Right ventricle myocardium superior (tissue), 1 donor: ENCODE measurements at places on chromosomes 4 and X. TPM values are rescaled to one million over a fixed set of nuclear protein-coding genes. Genes with fewer than 3 reads are reported as not detected.

- DNase-seq: no peak
These were observed at the start of gene P2RY10 for GRCh38 chrX:78945186-78945912. Gene P2RY10, plus strand, starts transcription at chrX:78945391. Its CDS starts 15,130 bp downstream, at chrX:78960521.

DNA sequence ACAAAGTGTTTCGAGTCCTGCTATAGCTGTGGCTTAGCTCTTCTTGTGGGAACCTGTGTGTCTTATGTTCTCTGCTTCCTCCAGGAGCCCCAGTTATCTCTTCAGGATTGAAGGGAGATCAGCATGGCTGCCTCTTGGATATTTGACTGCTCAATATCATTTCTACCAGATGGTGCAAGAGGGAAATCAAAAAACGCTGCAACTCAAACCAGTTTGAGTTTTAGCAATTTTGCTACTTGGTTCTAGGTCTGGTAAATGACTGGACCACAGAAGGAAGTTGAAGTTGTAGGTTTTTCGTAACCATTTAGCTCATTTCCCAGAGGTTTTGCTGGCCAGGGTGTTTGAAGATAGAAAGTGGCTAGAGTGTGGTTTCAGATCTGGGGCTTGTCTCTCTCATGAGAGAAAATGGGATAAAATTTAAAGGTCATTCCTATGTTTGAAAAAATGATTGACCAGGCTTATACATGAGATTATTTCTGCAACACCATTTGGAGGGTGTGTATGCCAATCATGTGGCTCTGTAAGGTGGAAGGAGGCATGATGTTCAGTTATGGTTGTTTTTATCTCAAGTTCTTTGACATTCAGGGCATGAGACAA, 210.4 kb downstream of the SPRY1 start:
- DNase-seq: no peak

The UBL4A gene
- total RNA-seq: 54.7 TPM

The KCND1 gene
- 0.38 TPM for total RNA-seq
